ENCODE measurements at places on chromosomes 5 and 9.
A peak's percentile ranks its signal among the peaks of the same experiment; 100 is the strongest.

DNA sequence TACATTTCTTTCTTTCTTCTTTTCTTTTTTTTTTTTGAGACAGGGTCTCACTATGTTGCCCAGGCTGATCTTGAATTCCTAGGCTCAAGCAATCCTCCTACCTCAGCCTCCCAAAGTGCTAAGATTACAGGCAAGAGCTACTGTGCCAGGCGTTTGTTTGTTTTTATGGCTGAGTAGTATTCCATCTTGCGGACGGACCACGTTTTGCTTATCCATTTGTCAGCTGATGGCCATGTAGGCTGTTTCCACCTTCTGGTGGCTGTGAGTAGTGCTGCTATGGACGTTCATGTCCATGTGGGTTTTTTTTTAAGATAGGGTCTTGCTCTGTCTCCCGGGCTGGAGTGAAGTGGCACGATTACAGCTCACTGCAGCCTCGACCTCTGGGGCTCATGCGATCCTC is 2.5 kb downstream of the DOK3 start:
- DNase-seq: no peak

DNA sequence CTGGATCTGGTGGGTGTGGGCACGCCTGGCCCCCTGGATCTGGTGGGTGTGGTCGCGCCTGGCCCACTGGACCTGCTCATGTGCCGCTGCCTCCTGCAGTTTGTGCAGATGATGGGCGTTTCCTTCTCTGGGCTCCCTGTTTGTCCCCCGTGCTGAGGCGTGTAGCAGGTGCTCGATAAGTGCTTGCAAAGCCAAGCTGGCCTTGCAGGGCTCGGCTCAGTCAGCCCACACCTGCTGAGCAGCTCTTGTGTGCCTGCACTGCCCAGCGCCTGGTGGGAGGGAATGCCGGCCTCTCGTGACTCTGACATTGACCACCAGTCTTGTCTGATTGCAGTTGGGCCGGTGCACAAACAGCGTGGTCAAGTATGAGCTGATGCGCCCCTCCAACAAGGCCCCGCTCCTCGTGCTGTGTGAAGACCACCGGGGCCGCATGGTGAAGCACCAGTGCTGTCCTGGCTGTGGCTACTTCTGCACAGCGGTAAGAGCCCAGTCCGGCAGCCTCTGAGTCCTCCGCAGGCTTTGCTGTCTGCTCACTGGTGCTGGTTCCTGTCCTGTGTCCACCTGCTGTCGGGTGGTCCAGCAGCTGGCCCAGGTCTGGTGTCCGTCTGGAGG is 102.7 kb upstream of the CACNA1B start:
- DNase-seq: no peak

GRCh38 chr5:149834246-149834855 is 104.2 kb downstream of the PPARGC1B start:
- DNase-seq: peak; percentile 63

GRCh38 chr5:36414869-36415282 is 113.2 kb upstream of the RANBP3L start:
- no peak for DNase-seq

DNA sequence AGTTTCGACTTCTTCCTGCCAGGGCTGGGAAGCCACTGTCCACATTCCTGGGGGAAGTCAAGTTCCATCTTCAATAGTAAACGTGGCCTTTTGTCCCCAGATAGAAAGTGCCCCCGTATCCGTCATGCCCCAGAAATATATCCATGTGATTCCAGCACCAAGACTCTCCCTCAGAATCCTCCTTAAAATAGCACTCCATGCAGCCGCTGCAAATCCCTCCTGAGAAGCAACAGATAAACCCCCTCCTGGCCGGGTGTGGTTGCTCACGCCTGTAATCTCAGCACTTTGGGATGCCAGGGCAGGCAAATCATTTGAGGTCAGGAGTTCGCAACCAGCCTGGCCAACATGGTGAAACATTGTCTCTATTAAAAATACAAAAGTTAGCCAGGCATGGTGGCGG is 126.1 kb downstream of the OLFM1 start:
- DNase-seq: no peak

DNA sequence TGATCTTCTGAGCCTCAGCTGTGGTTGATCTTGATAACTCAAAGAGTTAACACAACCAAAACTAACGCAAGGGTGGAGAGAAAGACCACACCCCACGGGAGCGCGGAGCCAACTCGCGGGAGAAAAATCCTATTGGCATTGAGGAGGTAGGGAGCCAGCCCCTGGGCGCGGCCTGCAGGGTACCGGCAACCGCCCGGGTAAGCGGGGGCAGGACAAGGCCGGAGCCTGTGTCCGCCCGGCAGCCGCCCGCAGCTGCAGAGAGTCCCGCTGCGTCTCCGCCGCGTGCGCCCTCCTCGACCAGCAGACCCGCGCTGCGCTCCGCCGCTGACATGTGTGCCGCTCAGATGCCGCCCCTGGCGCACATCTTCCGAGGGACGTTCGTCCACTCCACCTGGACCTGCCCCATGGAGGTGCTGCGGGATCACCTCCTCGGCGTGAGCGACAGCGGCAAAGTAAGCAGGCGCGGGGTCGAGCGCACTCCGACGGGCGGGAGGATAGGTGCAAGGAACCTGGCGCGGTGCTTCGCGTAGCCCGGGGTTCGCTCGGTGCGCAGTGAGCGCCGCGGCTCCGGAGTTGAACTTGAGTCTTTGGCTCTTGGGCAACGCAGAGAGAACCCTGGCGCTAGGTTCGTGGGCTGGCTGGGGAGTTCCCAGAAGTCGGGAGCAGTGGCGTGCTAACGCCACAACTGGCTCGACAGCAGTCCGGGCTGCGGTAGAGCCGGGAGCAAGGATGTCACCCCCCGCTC is at the start of gene GDA:
Gene GDA, plus strand, starts transcription at position 210 of the 745 bp plus-strand sequence. Its CDS starts 120 bp downstream, at position 330.
- no peak for DNase-seq

DNA sequence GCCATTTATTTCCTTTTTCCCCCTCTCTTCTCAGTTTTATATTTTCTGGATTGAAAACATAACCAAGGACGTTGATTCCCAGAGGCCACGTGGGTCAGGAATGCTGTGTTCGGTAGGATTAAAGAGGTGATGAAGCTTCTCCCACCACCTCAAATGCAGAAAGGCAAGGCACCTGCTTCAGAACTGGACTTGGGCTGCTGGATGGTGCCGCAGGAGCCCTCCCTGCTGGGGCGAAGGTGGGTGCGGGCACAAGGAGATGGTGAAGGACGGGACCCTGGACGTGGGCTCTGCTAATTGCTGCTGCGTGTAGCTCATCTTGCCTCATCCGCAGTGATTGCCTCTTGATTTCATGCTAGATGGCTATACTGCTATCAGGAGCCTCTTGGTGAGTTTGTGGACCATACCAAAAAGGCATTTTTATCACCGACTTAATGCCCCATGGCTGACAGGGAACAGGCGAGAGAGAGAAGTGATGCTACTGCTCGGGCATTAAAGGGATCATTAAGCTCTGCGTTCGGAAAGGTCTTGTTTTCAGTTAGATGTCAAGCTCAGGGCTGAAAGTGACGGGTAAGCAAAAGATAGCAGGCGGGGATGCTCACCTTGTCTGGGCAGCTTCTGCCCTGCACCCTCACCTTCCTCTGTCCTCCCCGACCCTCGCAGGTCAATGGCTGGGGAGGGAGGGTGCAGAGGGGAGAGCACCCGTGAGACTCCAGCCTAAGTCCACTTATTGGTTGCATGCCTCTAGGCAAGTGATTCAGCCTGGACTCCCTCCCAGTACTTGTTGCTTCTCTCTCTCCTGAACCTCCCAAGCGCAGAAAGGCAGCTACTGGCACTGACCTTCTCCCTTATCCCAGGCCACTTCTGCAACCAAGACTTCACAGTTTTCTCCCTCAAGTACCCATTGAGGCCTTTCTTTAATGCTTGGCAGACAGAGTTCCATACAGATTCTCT is 71.6 kb upstream of the FSTL4 start:
- DNase-seq: no peak

DNA sequence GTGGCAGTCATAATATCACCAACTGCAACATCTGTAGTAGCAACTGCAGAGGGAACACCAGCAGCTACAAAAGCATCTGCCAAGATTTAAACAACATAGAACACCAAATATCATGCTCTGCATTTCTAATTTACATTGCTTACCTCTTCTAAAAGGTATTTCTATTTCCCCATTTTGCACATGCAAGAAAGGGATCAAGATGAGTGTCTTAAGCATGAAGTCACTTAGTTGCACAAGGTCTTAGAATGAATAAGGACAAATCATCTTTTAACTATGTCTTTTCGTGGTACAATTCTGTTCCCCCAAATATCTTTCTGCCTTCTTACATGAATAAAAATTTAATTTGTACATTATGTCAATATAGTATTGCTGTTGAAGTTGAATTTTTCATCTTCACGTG is 1746.4 kb downstream of the EFNA5 start:
- no peak for DNase-seq

DNA sequence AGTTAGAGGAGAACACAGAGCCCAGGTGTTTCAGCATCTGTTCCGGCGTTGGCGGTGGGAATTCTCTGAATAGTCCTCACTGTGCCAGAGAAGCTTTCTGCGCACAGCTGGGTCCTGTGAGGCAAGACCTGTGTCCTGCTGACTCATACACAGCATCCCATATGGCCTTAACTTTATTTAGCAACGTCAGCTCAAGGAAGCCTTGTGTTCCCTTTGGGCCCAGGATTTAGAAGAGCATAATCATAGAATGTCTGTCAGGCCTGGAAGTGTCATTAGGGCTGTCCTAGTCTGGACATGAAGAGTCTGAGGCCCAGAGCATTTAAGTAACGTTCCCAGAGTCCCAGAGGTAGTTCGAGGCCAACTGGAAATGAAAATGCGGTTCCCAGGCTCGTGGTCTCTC is 188.6 kb upstream of the DMRT1 start:
- DNase-seq: no peak

DNA sequence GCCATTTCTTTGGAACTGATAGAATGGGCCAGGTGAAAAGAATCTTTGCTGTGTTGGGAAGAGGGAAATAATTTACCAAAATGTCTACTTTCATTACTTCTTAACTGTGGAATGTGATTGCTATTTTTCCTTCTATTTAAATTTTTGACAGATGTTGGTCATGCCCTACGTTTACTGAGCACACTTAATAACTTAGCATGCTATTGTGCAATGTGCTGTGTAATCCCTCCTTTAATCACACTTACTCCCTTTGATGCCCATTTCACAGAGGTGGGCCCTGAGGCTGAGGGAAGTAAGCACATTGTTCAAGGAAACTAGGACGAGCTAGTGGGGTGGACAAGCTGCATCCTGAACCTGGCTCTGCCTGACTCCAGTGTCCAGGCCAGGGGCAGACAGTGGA is 47.8 kb upstream of the INSYN2B start:
- no peak for DNase-seq
